ENCODE measurements at places on chromosomes 2 and 18. TPM values are rescaled to one million over a fixed set of nuclear protein-coding genes. Genes with fewer than 3 reads are reported as not detected.

DNA sequence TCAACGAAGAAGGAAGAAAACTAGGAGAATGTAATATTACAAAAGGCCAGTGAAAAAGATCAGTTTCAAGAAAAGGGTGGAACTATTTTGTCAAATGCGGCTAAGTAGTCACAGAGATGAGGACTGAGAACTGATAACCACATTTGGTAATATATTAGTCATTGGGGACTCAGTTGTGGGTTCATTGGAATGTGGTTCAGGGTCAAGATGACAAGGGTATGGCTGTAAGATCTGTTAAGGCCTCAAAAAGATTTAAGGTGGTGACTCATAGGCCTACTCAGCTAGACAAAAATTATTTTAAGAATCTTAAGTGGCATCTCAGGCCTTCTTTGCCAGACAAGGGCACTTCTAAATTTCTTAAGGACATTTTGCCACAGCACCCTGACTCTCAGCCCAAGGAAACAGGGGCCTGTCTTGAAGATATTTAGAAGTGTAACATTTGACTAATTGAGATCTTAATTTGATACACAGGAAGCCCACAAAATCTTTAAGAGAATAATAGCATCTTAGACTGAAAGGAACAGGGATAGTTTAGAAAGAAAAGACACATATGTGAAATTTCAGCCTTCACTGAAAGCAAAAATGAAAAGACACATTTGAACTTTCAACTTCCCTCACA is 81.3 kb downstream of the STRADB start:
- DNase-seq: no peak

GRCh38 chr2:107325981-107326786 is 440.2 kb upstream of the ST6GAL2 start:
- DNase-seq: no peak

DNA sequence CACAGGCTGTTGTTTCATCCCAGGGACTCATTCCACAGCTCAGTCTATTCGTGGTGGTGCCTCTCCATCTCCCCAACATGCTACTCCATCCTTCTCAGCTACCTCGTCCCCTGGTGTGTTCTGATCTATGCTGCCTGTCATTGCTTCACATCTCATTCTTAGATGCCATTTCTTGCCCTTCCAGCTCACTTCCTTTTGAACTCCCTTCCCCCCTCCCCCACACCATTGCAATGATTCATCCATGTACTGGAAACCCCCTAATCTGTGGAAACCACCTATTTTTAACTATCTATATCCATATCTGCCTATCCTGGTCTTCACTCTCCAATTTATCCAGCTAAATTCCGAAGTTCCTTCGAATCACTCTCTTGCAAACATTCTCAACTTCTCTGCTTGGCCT is 65.7 kb upstream of the PARD3B start:
- DNase-seq: no peak

MBP gene
- 22.5 TPM for total RNA-seq

ITPRID2 gene
- 62.5 TPM for total RNA-seq

DNA sequence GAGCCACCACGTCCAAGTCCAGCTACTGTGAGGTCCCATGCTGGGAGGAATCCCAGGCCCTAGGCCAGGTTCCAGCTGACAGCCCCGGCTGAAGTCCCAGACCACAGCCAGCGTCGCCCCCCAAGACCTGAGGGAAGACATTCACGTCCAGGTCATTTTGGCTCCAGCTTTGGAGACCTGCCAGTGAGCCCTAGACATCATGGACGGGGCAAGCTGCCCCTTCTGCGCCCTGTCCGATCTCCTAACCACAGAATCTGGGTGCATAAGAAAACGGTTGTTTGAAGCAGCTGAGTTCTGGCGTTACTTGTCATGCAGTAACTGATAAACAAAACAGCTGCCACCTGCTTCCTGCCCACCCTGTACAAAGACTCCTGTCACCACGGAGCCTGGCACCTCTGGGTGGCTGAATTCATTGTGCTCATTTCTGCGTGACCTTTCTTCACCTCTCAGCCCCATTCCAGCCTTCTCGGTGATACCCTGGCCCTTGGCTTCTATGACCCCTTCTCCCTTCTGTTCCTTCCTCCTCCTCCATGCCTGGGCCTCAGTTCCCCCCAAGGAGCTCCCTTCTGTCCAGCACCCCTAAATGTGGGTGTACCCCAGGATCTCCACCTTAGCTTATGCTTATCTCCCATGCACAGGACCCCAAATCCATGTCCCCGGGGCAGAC is 72.6 kb upstream of the SMAD7 start:
- DNase-seq: no peak

SNORC gene
- 4.2 TPM for total RNA-seq

DNA sequence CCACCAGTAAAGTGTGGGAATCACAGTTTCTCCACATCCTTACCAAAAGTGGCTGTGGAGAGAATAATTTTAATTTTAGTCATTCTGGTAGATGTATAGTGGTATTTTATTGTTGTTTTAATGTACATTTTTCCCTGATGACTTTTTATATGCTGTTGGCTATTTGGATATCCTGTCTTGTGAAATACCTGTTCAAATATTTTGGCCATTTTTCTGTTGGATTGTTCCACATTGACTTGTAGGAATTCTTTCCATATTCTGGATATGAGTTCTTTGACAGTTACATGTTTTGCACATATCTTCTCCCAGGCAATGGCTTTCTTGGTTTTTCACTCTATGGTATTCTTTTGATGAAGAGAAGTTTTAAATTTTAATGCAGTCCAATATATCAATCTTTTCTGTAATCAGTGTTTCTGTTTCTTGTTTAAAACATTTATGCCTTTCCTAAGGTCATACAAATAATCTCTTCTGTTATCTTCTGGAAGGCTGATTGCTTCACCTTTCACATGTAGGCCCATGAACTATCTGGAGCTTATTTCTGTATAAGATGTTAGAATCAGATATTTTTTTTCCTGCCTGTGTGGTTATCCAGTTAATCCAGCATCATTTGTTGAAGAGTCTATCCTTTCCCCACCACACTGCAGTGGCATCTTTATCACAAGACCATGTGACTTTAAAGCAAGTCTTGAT is 19.0 kb downstream of the AFTPH start:
- no peak for DNase-seq

STPG4 gene
- 1.00 TPM for total RNA-seq

- DNase-seq: no peak
Observed at GRCh38 chr2:43060390-43061016, 165.9 kb downstream of the ZFP36L2 start.

POTEI gene
- 0.27 TPM for total RNA-seq

DNA sequence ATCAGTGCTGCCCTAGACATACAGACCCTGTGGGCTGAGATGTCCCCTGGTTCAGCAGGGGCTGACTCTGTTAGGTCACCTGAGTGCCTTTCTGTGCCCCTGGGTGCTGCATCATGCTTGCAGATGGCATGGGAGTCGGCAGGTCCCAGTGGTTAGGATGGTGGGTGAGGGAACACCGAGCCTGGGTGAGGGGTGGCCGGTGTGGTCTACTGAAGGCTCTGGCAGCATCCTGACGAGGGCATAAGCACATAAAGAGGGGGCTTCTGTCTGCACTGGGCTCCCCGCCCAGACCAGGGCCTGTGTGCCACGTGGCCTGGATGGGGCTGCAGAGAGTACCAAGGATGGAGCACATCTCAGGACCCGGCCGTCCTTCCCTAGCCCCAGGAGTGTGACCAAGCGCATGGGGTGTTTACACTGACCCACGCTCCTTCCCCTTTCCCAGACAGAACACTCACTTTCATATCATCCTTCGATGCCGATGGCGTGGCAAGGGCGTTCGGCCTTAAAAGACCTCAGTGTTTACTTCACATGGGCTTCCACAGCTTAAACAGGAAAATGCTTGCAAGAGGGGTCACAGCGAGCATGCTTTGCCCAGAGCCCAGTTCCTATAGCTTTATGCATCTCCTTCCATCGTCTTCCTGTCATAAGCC is 115.1 kb downstream of the STPG4 start:
- DNase-seq: no peak

SERPINB12 gene
- total RNA-seq: not detected

LINC00305 gene
- not detected for total RNA-seq

CXCR1 gene
- not detected for total RNA-seq

DNA sequence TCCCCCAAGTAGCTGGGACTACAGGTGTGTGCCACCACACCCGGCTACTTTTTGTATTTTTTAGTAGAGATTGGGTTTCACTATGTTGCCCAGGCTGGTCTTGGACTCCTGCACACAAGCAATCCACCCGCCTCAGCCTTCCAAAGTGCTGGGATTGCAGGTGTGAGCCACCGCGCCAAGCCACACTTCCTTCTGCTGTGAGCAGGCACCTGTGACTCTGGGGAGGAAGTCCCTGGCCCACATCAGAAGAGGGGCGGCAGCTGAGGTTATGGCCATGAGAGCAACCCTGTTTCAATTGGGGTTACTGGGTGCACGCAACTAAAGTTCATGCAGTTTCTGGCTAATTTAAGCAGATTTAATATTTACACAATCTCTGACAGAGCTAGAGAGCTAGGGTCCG is 91.0 kb downstream of the PLB1 start:
- no peak for DNase-seq

GRCh38 chr2:163601377-163601776 is 134.4 kb downstream of the FIGN start:
- DNase-seq: no peak

DNA sequence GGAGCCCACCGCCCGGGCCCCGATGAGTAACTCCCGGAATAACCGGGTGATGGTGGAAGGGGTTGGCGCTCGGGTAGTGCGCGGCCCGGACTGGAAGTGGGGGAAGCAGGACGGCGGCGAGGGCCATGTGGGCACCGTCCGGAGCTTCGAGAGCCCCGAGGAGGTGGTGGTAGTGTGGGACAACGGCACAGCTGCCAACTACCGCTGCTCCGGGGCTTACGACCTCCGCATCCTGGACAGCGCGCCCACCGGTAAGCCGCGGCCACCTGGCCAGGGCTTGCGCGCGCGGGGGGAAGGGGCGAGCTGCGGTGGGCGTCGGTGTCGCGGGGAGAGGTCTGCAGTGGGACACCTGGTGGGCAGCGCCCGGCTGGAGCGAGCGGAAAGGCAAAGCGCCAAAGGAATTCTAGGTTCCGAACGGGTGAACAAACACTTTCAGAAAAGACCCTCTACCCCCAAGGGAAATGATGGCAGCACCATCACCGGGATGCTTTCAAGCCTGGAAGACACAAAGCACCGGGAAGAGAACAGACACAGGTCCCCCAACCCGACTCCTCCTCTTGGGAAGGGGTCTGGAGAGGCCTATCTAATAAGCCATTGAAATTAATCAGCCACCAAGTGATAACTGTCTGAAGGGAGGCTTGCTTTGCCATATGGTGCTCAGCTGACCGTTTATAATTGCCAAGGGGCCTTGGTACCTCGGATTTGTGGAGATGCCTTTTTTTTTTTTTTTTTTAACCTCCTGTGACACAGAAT is 1.1 kb downstream of the MIB1 start:
- peak; percentile 27 for DNase-seq

- no peak for DNase-seq
Observed at GRCh38 chr18:14025306-14025940, 106.8 kb downstream of the ZNF519 start.

- DNase-seq: no peak
Observed at GRCh38 chr2:71668326-71669057, 215.1 kb downstream of the DYSF start.

PLCL1 gene
- 13.0 TPM for total RNA-seq
